ENCODE measurements at places on chromosomes 6 and 20.

DNA sequence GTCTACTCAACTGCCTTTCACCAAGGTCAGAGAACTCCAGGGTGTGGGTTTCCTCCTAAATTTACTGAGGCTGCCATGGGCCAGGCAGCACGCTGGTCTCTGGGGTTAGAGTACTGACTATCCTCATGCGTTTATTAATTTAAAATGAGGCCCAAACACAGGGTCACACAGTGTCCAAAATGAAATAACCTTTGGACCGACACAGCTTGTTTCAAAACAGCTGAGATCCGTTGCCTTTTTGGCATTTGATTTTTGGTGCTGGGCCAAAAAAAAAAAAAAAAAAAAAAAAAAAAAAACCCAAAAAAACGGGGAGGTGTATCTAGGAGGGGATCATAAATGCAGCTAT lies 14.6 kb upstream of the TOX2 start:
- no peaks in the 10 kb centered on the region for H3K36me3 ChIP-seq
- peaks cover 25% of the 10 kb centered on the region for H3K4me1 ChIP-seq
- DNase-seq: peak; percentile 62
- H3K27me3 ChIP-seq: no peaks in the 10 kb centered on the region
- peak overlapping the region; percentile 15 for H3K27ac ChIP-seq
- no peak overlapping the region for H3K4me3 ChIP-seq

DNA sequence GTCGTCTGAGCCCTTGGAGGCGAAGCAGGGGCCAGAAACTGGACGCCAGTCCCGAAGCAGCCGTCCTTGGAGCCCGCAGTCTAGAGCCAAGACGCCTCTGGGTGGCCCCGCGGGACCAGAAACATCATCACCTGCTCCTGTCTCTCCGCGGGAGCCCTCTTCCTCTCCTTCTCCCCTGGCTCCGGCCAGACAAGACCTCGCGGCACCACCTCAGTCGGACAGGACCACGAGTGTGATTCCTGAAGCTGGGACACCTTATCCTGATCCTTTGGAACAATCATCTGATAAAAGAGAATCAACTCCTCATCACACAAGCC lies 416 bp downstream of the RSPH4A start:
- H3K27me3 ChIP-seq: no peaks in the 10 kb centered on the region
- DNase-seq: no peak
- no peak overlapping the region for H3K27ac ChIP-seq
- H3K36me3 ChIP-seq: no peaks in the 10 kb centered on the region

DNA sequence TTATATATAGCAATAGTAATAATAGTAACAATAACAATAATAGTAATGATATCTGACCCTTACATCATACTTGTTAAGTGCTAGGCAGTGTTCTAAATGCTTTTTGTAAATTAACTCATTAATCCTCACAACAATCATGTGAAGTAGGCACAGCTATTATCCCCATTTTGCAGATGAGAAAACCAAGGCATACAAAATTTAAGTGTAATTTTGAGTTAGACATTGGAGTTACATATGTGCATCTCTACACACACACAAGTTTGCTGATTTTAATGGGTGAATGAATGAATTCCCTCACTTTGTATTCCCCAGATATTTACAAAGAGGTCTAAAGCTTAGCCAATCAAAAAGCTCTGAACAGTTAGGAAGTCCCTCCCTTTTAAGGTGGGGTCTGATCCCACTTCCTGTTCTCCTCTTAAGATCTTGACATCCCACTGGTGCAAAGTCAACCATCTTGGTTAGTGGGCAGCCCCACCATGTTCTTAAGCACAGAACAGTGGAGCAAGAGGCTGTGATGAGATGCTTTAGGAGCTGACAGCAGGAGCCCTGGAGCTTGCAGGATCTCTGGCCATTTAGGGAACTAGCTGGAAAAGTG lies 85.3 kb upstream of the FOXP4 start:
- no peak for DNase-seq
- H3K27ac ChIP-seq: no peak overlapping the region
- no peaks in the 10 kb centered on the region for H3K27me3 ChIP-seq

DNA sequence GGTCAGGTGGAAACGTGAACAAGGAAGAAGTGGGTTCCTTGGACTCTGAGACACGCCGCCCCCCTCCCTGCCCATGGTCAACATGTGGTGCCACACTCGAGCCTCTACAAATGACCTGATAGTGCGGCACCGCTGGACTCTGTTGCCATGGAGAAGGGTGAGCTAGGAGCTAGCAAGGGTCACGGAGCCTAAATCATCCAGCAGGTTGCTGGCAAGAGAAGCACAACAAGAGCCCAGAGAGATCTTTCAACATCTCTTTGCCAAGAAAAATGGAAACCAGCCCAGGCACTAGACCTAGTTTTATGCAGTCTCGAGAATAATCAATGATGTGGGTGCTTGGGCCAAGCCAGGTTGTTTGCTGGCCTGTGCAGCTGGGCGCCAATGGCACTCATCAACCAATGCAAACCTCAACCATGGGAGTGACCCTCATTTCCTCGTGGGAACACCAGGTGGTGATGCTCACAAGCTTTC lies 69.5 kb downstream of the NOL4L start:
- no peak overlapping the region for H3K4me3 ChIP-seq
- no peaks in the 10 kb centered on the region for H3K27me3 ChIP-seq
- H3K27ac ChIP-seq: peak overlapping the region; percentile 51
- peaks cover 5% of the 10 kb centered on the region for H3K4me1 ChIP-seq
- peak; percentile 95 for DNase-seq
- H3K36me3 ChIP-seq: no peaks in the 10 kb centered on the region
